ENCODE measurements at places on chromosomes 1 and 21.

DNA sequence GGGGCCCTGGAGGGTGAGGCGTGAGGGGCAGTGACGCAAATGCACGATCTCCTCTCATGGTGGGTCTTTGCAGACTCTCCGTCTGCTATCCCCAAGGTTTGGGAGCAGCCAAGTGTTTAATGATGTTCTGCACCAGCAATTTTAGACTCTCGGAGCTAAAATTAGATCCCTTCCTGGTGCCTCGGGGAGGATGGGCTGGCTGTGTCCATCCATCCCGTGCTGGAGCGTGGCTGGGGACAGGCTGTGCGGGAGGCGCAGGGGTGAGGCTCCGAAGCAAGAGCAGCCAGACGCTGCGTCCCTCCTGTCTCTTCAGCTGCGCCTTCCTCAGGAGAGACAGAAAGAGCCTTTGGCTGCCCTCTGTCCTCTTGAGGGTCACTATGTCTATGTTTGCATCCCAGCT, 387.6 kb downstream of the CAMTA1 start:
- no peak for DNase-seq

- no peak for DNase-seq
These were observed 55.5 kb upstream of the POU2F1 start for GRCh38 chr1:167165219-167165618.

DNA sequence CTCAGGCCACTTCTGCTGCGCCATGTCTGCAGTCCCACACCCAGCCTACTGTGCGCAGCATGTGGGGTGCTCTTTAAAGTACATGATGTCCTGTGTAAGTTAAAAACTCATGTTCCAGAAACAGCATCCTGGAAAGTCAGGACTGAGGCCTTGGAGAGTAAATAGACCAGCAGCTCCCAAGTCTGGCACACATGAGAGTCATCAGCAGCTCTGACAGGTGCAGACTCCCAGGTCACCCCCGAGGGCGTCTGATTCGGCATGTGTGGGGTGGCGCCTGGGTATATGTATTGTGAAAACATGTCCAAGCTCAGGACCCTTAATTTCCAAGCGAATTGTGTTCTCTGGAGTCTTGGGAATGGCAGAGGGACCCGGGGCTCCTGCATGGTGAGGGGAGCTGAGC, 120.1 kb upstream of the RUNX3 start:
- DNase-seq: no peak

- no peak for DNase-seq
These were observed 1688.4 kb downstream of the PLA2G4A start for GRCh38 chr1:188517139-188517538.

- DNase-seq: no peak
These were observed 71.6 kb downstream of the CDC14A start for GRCh38 chr1:100423832-100424337.

Data from NCI-H1092 (cell line).